ENCODE measurements at places on chromosomes 1 and 21.

GRCh38 chr1:244196571-244197285 lies 145.6 kb downstream of the ZBTB18 start:
- H3K27me3 ChIP-seq: peaks cover 1% of the 10 kb centered on the region
- H3K36me3 ChIP-seq: no peaks in the 10 kb centered on the region

- H3K27ac ChIP-seq: peak overlapping the region; percentile 38
- H3K36me3 ChIP-seq: peaks cover 15% of the 10 kb centered on the region
- DNase-seq: no peak
- peaks cover 41% of the 10 kb centered on the region for H3K4me1 ChIP-seq
- no peaks in the 10 kb centered on the region for H3K27me3 ChIP-seq
- no peak overlapping the region for H3K4me3 ChIP-seq
Observed at GRCh38 chr1:204463125-204464060, 31.2 kb downstream of the PIK3C2B start.

DNA sequence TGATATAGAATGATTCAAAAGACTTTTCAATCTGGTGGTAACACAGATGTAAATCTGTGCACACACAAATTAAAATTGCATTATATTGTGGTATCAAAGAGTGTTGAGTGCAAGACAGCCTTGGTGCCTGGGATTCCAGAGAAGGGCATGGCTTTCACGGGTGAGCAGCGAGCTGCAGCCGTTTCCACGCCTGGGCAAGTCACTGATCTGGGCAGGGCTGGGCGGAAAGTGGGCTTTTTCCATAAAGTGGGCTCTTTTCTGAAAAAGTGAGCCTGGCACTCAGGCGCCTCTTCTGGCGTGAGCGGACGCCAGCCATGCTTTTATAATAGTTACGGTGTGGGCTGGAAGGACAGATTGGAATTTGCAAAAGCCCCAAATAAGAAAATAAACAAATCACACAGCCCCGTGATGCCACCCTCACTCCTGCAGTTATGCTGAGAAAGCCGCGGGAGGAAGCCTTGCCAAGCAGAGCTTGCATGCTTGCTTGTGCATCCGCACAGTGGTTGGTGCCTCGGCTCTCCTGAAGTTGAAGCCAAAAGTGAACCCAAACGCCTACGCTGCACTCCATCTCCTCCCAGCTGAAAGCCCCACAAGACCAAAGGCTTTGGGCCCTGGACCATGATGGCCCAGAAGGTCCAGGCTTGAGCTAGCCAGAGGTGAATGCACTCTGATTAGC lies 7.1 kb upstream of the C1orf115 start:
- no peak overlapping the region for H3K4me3 ChIP-seq
- no peaks in the 10 kb centered on the region for H3K4me1 ChIP-seq
- no peak overlapping the region for H3K27ac ChIP-seq
- DNase-seq: no peak
- H3K27me3 ChIP-seq: no peaks in the 10 kb centered on the region
- H3K36me3 ChIP-seq: no peaks in the 10 kb centered on the region

- H3K27ac ChIP-seq: no peak overlapping the region
- H3K4me1 ChIP-seq: no peaks in the 10 kb centered on the region
- no peak for DNase-seq
- H3K4me3 ChIP-seq: no peak overlapping the region
- H3K27me3 ChIP-seq: no peaks in the 10 kb centered on the region
Observed at GRCh38 chr1:231885209-231885854, 258.7 kb downstream of the DISC1 start.

GRCh38 chr1:244709476-244710368 lies 56.8 kb downstream of the DESI2 start:
- no peak overlapping the region for H3K4me3 ChIP-seq
- peaks cover 5% of the 10 kb centered on the region for H3K4me1 ChIP-seq
- H3K27ac ChIP-seq: no peak overlapping the region
- peaks cover 4% of the 10 kb centered on the region for H3K36me3 ChIP-seq
- no peaks in the 10 kb centered on the region for H3K27me3 ChIP-seq

DNA sequence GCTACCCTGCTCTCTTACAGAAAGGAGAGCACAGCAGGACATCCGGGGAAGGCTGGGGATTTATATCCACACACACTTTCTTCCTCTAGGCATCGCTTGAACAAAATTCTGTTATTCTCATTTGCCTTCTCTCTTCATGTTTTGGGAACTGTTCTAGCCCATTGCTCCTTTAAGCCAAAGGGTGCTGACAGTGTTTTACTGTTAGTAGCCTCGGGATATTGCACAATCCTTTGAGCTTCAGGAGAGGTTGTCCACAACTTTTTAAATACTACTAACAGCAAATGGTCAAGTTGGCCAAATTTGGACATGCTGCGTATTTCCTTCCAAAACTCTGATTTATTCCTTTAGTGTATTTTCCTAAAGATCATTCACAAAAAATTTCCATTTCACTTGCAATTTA lies 579.2 kb upstream of the RGS18 start:
- H3K36me3 ChIP-seq: no peaks in the 10 kb centered on the region
- DNase-seq: no peak

- DNase-seq: no peak
- H3K4me3 ChIP-seq: no peak overlapping the region
- H3K4me1 ChIP-seq: no peaks in the 10 kb centered on the region
- no peaks in the 10 kb centered on the region for H3K36me3 ChIP-seq
Observed at GRCh38 chr1:60458111-60458510, 384.5 kb upstream of the C1orf87 start.

- H3K4me1 ChIP-seq: no peaks in the 10 kb centered on the region
- H3K36me3 ChIP-seq: no peaks in the 10 kb centered on the region
- no peak overlapping the region for H3K4me3 ChIP-seq
Observed at GRCh38 chr1:115813727-115814126, 27.2 kb downstream of the NHLH2 start.

DNA sequence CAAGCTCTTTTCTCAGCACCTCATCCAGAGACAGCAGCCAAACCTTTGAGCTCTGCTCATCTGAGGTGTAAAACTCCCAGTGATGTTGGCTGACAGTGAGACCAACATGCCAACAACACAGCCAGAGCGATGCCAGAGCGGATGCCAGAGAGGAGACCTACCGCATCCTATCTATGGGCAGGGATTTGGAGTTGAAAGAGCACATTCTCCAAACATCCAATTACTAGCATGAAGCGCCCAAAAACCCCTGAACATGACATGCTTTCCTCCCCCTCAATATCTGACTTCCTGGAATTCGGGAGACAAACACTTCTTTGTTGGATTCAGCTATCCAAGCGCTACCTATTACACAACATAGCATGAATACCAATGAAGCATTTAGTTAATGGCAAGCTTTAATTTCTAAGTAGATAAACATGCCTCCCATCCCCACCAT lies 23.1 kb upstream of the PAXBP1 start:
- H3K4me3 ChIP-seq: no peak overlapping the region
- no peaks in the 10 kb centered on the region for H3K36me3 ChIP-seq
- no peak overlapping the region for H3K27ac ChIP-seq
- H3K27me3 ChIP-seq: no peaks in the 10 kb centered on the region

DNA sequence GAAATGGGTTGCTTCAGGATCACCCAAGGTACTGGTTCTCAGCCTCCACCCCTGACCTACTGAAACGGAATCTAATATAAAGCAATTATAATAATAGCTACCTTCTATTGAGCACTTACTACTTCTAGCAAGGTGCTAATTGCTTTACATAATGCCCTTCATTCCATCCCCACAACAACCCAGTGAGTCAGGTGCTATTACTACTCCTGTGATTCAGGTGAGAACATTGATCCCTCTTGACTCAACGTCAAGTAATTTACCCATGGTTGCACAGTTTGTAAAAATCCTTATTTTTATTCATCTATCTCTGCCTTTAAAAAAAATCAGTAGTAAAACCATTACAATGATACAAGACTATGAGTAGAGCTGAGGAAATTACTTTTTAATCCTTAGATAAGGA lies 85.2 kb downstream of the UCHL5 start:
- H3K4me1 ChIP-seq: no peaks in the 10 kb centered on the region
- no peaks in the 10 kb centered on the region for H3K36me3 ChIP-seq
- H3K4me3 ChIP-seq: no peak overlapping the region
- no peaks in the 10 kb centered on the region for H3K27me3 ChIP-seq
- H3K27ac ChIP-seq: no peak overlapping the region

- H3K4me3 ChIP-seq: no peak overlapping the region
- H3K27me3 ChIP-seq: no peaks in the 10 kb centered on the region
- no peak for DNase-seq
- no peak overlapping the region for H3K27ac ChIP-seq
Observed at GRCh38 chr1:68799096-68799495, 302.2 kb upstream of the DEPDC1 start.

DNA sequence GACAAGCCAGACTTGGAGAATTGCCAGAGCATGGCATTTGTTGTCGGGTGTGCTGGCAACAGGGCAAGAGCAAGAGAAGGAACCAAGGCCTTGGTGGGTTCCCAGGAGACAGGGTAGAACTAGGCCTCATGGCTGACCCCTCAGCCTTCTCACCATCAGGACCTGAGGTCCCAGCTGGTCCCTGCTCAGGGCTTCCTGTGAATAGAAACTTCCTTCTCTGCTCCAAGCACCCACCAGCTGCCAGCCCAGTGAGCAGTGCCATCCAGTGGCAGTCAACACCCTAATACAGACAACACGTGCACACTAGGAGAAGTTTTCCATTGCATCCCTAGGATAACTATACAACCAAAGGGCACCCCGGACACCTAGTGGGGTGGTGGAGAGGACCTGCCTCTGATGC lies 22.8 kb downstream of the S100A6 start:
- H3K27me3 ChIP-seq: no peaks in the 10 kb centered on the region
- H3K27ac ChIP-seq: no peak overlapping the region
- DNase-seq: no peak
- no peak overlapping the region for H3K4me3 ChIP-seq
- peaks cover 21% of the 10 kb centered on the region for H3K4me1 ChIP-seq

GRCh38 chr1:168453056-168453455 lies 90.7 kb downstream of the XCL2 start:
- no peaks in the 10 kb centered on the region for H3K27me3 ChIP-seq
- H3K27ac ChIP-seq: no peak overlapping the region
- peaks cover 16% of the 10 kb centered on the region for H3K36me3 ChIP-seq
- no peak for DNase-seq
- H3K4me1 ChIP-seq: peaks cover 21% of the 10 kb centered on the region

DNA sequence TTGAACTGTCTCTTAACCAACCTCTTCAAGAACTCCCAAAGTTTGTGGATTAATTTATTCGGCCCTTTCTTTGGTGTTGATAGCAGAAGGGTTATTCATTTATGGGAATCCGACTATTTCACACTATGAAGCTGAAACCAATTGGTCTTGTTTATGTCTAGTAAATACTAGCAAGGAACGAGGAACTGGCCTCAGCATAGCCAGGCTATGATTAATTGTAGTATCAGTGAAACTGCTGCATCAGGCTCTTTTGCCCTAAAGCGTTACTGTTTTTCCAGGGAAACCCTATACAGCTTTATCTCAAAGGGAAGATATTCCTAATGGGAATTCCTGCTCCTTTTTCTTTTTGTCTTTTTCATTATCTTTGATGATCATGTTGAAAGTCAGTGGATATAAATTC lies 35.1 kb downstream of the CLEC20A start:
- H3K27ac ChIP-seq: no peak overlapping the region
- no peaks in the 10 kb centered on the region for H3K36me3 ChIP-seq
- no peaks in the 10 kb centered on the region for H3K4me1 ChIP-seq
- no peak for DNase-seq

GRCh38 chr1:117843791-117844190 lies 85.6 kb downstream of the GDAP2 start:
- no peak overlapping the region for H3K4me3 ChIP-seq
- no peaks in the 10 kb centered on the region for H3K4me1 ChIP-seq
- H3K36me3 ChIP-seq: no peaks in the 10 kb centered on the region
- H3K27me3 ChIP-seq: no peaks in the 10 kb centered on the region

DNA sequence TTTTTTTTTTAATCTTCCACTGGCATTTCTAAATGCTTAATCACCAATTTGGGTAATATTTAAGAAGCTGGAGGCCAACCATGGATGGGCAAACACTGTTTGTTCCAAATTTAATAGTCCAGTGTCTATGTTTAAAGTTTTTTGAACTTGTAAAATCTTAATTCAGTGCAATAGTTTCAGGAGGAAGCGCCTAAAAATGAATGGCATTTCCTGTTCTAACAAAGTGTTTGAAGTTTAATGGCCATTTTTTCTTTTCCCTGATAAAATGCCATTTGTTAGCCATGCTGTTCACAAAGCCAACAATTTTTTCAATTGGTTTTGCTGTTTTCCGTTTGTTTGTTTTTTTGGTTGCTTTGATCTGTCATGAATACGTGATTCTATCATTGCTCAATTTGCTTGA lies 552.1 kb downstream of the LMO4 start:
- H3K4me3 ChIP-seq: no peak overlapping the region
- no peaks in the 10 kb centered on the region for H3K27me3 ChIP-seq
- H3K27ac ChIP-seq: no peak overlapping the region
- H3K4me1 ChIP-seq: no peaks in the 10 kb centered on the region
- no peak for DNase-seq
- no peaks in the 10 kb centered on the region for H3K36me3 ChIP-seq

DNA sequence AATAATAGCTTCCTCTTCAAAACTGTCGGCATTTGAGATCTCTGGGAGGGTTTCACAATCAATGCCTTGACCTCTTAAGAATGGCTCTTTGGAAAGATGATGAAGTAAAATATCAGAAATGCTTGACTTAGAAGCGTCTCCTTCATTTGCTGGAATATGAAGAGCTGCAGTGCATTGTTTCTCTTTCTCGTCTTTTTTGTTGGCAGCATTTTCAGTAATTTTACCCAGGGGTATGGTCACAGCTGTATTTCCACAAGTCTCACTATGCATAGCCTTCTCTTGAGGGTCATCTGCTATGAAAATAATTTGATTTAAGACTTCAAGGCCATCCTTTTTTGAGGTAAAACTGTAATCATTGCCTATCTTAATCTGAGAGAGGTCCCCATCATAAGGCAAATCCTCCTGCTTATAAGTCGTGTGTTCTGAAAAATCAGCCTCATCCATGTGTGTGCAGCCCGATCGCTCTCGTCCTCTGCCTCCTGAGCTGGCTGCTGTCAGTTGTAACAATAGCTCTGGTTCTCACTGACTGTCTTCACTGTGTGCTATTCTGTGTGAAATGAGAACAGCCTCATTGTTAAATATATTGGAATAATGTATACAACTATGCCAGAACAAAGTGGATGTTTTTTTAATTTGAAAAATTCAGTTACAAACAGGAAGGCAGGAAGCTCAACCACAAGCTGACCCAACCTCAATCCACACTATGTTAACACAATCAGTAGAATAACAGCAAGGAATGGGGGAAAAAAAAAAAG lies 4.5 kb downstream of the AKNAD1 start:
- peak overlapping the region; percentile 6 for H3K27ac ChIP-seq
- H3K27me3 ChIP-seq: peaks cover 39% of the 10 kb centered on the region
- H3K36me3 ChIP-seq: no peaks in the 10 kb centered on the region
- H3K4me1 ChIP-seq: peaks cover 27% of the 10 kb centered on the region
- H3K4me3 ChIP-seq: peak overlapping the region; percentile 63
- DNase-seq: no peak

GRCh38 chr1:6490181-6491080 lies 1.0 kb downstream of the PLEKHG5 start:
- peak overlapping the region; percentile 83 for H3K4me3 ChIP-seq
- peak overlapping the region; percentile 73 for H3K27ac ChIP-seq
- H3K27me3 ChIP-seq: peaks cover 22% of the 10 kb centered on the region
- peaks cover 19% of the 10 kb centered on the region for H3K4me1 ChIP-seq

- peak overlapping the region; percentile 96 for H3K27ac ChIP-seq
- peaks cover 18% of the 10 kb centered on the region for H3K4me1 ChIP-seq
- H3K36me3 ChIP-seq: peaks cover 29% of the 10 kb centered on the region
- no peak for DNase-seq
Observed at GRCh38 chr1:53237638-53238037, 680 bp downstream of the MAGOH start.

- H3K4me1 ChIP-seq: no peaks in the 10 kb centered on the region
- no peaks in the 10 kb centered on the region for H3K36me3 ChIP-seq
- H3K27ac ChIP-seq: no peak overlapping the region
- no peaks in the 10 kb centered on the region for H3K27me3 ChIP-seq
- no peak overlapping the region for H3K4me3 ChIP-seq
Observed at GRCh38 chr1:170461762-170462384, 70.1 kb upstream of the GORAB start.

All from T-helper 2 cell treated with Interferon-gamma antibody and Interleukin-4, amounts not matched to agents 5 μg/mL and 100 μg/mL, for 36 hours (primary cell).